ENCODE measurements at places on chromosomes 6 and 20. TPM values are rescaled to one million over a fixed set of nuclear protein-coding genes. Genes with fewer than 3 reads are reported as not detected.

Gene PRPH2
- not detected for total RNA-seq

Gene VNN1
- total RNA-seq: not detected

Gene PTCRA
- not detected for total RNA-seq

Gene RPP40
- 8.8 TPM for total RNA-seq

Gene CALHM4
- total RNA-seq: 4.5 TPM

Gene CRISP3
- 4.3 TPM for total RNA-seq

Gene SLC26A8
- total RNA-seq: not detected

All from lower leg skin (tissue), 4 donors.